Gastroesophageal sphincter (tissue), 4 donors: ENCODE measurements at places on chromosomes 5 and 9.

GRCh38 chr9:75601280-75601679, 289.2 kb upstream of the PCSK5 start:
- ATAC-seq, result no peak

GRCh38 chr5:122202952-122203351, 73.6 kb downstream of the ZNF474 start:
- ATAC-seq, result no peak

- ATAC-seq, result no peak
Observed at GRCh38 chr9:126365780-126366179, 39.2 kb downstream of the MVB12B start.

DNA sequence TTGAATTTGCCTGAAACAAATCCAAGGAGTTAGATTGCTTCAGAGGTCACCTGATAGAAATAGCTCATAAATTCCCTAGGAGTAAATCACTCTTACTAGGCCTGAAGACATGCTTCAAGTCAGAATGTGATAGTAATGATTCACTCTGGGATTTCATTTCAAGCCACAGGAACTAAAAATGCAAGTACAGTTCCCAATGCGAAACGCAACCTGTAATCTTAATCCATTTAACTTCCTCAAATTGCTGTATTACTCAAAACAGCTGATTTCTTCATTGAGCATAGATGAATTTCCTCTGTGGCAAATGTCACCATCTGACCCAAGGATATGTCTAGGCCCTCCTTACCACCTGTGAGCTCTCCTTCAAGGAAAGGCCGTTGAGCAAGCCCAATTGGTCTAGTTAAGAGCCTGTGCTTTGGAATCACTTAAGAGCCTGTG, 32.1 kb upstream of the IL6ST start:
- ATAC-seq, result peak; percentile 39

DNA sequence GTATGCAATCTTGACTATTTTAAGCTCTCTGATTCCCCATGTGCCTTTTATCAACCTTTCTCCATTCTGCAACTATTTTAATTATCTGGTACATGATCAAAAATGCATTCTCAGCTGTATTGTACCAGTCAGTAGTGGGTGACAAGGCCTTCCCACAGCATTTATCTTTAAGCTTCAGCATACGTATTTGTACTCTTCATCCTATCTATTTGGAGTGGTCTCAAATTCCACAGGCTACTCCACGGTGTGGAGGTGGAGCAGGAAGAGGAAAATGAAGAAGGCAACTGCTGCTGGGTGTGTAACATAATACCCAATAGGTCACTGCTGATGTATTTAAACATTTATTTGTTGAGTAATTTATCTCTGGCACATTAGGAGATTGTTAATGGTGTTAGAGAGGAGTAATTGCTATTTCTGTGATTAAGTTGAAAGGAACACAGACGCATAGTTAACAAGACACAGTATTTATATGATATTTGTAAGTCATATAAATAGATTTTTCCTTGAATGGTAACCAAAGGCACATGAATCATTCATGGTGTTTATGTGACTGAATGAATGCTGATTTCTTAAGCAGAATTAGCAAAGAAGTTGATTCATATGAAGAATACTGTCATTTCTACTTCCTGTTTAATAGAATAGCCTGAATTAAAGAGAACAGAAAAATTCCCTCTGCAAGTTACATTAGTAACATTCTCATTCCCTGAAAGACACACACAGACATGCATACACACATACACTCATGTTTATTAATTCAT, 153.8 kb upstream of the NR3C1 start:
- no peak for ATAC-seq

DNA sequence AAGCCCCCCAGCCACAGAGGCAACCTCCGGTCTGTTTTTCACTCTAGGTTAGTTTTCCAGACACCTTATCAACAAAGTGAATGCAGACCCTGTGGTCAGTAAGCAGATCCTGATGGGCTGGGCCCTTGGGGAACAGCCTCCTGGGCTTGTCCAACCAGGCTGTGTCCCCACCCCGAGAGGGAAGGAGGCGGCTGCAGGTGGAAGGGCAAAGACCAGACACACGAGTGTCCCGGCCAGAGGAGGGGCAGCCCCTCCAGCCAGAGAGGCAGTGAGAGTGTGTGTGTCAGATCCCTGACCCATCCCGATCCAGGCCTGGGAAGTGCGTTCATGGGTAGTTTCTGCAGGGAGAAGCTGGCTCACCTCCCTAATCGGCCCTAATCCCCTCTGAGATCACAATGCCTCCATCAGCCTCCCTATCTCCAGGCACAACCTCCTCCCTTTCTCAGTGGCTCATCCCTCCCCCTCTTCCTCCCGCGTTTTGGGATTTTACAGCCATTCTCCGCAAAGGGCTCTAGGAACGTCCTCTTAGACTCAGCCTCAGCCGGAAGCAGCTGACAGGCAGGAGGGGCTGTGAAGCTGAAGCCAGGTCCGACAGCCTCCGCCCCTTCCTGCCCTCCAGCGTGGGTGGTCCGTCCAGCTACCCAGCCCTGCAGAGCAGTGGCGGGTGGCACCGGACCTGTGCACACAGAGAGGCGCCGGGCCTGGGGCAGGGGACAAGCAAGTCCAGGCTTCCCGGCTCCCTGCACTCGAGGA, 9.7 kb downstream of the SLC12A7 start:
- ATAC-seq, result peak; percentile 15

- peak; percentile 44 for ATAC-seq
Observed at GRCh38 chr5:127875235-127876021, 172.2 kb downstream of the CCDC192 start.

- ATAC-seq, result no peak
Observed at GRCh38 chr9:123998970-123999621, 12.5 kb upstream of the LHX2 start.

GRCh38 chr9:93911801-93912554, 43.2 kb downstream of the BARX1 start:
- peak; percentile 85 for ATAC-seq

DNA sequence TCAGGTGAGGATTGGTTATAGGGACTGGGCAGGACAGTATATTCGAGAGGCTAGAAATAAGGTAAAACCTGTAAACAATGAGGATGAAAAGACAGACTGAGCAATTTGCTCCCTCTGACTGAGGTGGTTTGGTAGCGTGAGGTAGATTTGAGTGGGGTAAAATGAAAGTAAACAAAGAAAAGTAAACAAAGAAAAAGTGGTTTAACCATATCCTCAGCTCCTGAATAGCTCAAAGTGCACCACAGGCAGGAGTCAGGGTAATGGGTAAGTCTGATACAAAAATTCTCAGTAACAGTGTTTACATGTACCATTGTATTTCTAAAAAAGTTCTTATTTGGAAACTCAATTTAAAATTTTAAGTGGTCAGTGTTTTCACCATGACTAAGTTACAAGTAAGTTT, 203.1 kb upstream of the ARRDC3 start:
- no peak for ATAC-seq

DNA sequence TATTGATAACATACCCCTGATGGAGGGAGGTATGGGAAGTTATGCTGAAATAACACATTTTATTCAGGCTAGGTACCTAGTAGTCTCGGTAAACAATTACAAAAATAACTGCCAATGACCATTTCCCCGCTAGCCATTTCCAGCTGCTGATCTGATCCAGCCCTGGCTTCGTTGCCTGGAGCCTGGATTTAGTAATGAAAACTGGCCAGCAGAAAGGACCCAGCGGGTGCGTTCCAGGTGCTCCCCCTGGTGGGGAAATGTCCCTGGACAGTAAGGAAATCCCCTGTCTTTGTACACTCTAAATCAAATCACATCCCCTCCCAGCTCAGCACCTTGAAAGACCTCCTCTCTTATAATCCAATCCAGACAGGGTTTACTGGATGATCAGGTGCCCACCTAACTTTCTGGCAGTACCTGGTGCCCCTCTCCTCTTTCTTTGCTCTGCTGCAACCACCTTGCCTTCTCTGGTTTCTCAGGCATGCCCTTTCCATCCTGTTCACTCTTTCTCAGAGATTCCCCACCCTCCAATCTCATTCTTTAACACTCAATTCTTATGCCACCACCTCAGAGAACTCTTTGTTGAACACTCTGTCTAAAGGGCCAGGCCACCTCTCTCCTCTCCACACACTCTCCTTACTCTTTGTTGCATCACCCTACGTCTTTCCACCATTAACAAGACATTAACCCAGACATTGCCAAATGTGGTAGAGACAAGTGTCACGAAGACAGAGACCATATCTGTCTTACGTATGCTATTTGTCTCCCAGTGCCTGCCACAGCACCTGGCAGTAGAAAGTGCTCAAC, 50.1 kb upstream of the SMAD5 start:
- no peak for ATAC-seq

DNA sequence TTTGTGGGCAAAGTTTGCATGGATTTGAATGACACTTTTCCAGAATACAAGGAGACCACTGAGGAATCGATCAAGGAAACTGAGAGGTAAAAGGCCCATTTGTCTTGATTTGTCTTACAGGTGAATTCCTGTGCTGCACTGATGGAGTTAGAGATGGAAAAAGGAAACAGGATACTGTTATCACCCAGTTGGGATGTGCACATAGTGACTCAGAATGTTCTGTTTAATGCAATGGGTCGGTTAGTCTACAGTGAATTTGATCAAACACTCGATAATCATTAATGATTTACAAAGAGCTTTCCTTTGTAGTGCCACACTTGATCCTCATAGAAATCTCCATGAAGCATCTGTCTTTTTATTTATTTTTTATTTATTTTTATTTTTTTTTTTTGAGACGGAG, 64.7 kb downstream of the GDA start:
- no peak for ATAC-seq

- ATAC-seq, result no peak
Observed at GRCh38 chr9:128808543-128808942, 9.8 kb upstream of the ENDOG start.

DNA sequence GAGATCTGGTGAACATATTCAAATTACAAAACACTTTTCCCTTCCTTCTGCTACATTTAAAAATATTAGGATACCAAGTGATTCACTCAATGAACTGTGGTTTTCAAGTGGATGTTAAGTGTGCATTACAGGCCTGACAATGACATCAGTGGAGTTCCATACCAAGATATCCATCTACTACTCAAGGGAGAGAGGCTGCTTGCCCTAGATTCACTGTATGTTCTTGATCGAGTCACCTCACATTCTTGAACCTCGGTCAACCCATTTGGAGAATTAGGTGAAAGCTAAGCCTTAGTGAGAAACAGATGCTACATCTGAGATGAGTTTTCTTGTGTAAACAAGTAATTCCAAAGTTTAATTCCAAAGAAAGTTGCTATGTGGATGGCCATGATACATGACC, 142.2 kb downstream of the FGF10 start:
- ATAC-seq, result no peak

DNA sequence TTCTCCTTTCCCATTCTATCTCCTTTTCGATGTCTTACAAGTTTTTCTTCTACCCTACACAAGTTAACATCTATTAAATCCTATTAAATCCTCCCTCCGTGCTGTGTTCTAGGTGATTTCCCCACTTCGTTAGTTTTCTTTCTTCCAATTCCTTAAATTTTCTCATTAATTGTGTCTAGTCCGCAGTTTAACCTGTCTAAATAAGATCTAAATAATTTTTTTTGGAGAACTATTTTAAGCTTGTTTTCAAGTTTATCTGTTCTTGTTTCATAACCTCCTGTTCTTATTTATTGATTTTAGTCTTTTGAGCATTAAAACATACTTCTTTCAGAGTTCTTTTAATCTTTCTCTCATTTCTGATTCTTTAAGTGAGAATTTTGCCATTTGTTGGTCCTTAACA, 109.3 kb downstream of the UHRF2 start:
- ATAC-seq, result no peak

- ATAC-seq, result no peak
Observed at GRCh38 chr9:124423591-124423990, 8.3 kb upstream of the PSMB7 start.

GRCh38 chr5:53882676-53883031, 322.2 kb downstream of the NDUFS4 start:
- ATAC-seq, result no peak

- no peak for ATAC-seq
Observed at GRCh38 chr5:145324101-145324500, 511.0 kb downstream of the PRELID2 start.

DNA sequence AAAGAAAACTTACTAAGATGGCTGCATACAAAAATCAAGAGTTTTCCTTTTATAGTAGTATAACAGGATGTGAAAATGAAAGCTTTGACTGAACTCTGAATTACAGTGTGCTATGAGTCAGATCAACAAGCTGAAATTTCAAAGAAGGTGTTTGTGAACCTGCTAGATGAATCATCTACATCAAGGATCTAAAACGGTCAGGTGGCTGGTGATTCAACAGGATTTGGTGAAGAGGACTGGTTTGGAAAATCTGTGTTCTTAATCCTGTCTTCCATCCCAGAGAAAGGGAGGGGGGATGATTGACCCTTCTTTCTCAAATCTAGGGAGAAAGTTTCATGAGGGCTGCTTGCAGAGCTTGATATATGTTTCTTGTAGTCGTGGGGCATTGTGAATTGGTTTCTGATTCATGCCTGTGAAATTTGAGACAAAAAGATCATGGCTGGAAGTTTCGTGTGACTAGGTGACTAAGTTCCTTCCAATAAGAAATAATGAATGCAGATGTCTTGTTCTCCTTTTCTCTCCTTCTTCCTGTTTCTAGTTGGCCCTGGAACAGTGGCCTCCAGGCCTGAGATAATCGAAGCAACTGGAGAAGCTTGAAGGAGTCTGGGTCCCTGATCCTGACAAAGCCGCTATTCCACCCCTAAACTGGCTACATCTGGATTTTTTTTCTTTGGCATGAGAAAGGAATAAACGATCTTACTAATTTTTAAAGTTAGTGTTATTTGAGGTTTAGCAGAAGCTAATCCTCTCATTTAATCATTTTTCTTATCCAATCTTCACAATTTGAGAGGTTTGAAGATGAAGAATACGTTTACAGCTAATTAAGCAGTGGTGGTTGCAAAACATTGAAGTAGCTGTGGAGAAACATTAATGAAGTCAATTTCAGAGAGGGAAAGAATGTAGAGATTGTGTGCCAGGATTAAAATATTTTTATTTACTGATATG, 67.2 kb downstream of the MRPS30 start:
- ATAC-seq, result no peak

- ATAC-seq, result no peak
Observed at GRCh38 chr9:2477755-2478154, 143.8 kb upstream of the VLDLR start.

DNA sequence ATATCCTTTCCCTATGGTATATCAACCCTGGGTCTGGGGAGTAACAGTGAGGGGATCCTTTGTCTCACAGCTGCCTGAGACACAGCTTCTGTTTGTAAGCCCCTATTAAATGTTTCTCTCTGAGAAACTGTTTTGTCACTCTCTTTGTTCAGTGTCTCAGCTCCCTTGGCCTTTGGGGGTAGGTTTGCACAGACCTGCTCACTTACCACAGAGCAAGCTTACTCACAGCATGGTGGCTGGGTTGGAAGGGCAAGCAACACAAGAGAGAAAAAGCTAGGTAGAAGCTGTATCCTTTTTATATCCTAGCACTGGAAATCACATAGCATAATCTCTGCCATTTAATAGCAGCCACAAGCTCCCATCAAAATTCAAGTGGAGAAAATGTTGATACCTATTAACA, 4.5 kb downstream of the BAAT start:
- no peak for ATAC-seq

GRCh38 chr5:110896901-110897300, 158.1 kb downstream of the SLC25A46 start:
- ATAC-seq, result no peak
